Progenitor cell of endocrine pancreas (in vitro differentiated cells): ENCODE measurements at places on chromosomes 12 and 14.
A peak's percentile ranks its signal among the peaks of the same experiment; 100 is the strongest.

DNA sequence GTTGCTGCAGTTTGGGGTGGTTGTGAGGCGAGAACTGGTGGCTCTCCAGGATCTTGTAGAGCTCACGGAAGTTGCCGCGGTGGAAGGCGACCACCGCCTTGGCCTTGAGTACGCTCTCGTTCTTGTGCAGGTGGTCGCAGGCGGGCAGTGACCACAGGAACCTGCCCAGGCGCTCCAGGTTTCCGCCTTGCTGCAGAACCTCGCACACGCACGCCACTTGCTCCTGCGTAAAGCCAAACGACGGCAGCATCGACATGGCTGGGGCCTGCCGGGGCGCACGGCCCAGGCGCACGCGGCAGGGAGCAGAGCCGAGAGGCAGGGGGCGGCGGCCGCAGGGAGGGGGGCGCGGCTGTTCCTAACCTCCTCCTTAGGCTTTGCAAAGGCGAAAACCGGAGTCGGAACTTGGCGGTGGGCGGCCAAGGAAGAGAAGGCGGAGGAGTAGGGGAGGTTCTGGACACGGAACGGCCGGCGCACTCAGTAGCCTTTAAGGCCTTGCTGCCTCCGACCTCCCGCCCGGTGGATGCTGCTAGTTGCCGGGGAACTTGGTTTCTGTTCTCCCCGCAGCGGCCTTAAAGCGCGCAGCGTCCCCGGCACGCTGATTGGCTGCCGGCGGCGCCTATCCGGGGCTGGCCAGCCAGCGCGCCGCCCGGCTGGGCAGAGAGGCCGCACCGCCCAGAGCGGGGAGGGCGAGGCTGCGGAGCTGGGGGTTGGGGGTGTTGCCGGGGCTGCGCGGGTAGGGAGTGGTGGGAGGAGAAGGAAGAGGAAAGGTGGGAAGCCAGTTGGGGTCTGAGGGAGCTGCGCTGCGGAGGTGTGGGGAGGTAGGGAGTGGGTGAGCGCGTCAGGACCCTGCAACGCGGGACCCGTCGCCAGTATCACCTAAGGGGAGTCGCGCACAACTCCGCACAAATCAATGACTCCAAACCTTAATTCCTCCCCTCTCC, at the start of gene SIX1:
Gene SIX1, minus strand, starts transcription at position 544 of the 941 bp plus-strand sequence. Its CDS starts 288 bp downstream, at position 256.
- H3K36me3 ChIP-seq: no peaks in the 10 kb centered on the region
- peaks cover 20% of the 10 kb centered on the region for H3K4me1 ChIP-seq
- peak within 1 kb of the TSS; percentile 43 for H3K27ac ChIP-seq
- peak; percentile 53 for DNase-seq

DNA sequence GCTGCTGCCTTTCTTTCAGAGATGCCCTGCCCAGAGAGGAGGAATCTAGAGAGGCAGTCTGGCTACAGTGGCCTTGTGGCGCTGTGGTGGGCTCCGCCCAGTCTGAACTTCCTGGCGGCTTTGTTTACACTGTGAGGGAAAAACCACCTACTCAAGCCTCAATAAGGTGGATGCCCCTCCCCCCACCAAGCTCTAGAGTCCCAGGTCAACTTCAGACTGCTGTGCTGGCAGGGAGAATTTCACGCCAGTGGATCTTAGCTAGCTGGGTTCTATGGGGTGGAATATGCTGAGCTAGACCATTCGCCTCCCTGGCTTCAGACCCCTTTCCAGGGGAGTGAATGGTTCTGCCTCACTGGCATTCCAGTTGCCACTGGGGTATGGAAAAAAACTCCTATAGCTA, 25.6 kb downstream of the SPATA7 start:
- H3K4me3 ChIP-seq: no peak overlapping the region
- no peak overlapping the region for H3K27ac ChIP-seq
- DNase-seq: no peak
- no peaks in the 10 kb centered on the region for H3K27me3 ChIP-seq
- peaks cover 88% of the 10 kb centered on the region for H3K36me3 ChIP-seq

DNA sequence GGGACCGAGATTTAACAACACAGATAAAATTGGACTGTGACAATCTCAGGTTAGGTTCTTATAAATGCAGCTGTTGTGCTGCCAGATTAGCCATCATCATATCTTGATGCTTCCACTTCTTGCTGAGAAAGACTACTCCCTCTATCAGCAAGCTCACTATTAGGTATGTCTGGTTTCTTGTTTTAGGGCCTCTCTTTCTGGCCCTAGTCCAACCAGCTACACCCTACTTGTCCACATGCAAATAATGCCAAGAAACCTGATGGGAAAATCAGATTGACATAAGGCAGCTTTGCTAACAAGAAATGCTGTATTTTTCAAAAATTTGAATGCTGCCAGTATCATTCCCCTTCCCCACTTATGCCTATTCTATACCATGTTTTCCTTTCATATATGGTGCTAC, 296.0 kb downstream of the RMST start:
- no peak overlapping the region for H3K4me3 ChIP-seq
- DNase-seq: no peak
- peaks cover 20% of the 10 kb centered on the region for H3K4me1 ChIP-seq
- peaks cover 7% of the 10 kb centered on the region for H3K27me3 ChIP-seq
- peaks cover 2% of the 10 kb centered on the region for H3K36me3 ChIP-seq

GRCh38 chr14:99685151-99685591, 1.1 kb downstream of the CYP46A1 start:
- peaks cover 42% of the 10 kb centered on the region for H3K27me3 ChIP-seq
- peak overlapping the region; percentile 67 for H3K4me3 ChIP-seq
- H3K27ac ChIP-seq: no peak overlapping the region
- peaks cover 1% of the 10 kb centered on the region for H3K4me1 ChIP-seq
- DNase-seq: no peak
- H3K36me3 ChIP-seq: no peaks in the 10 kb centered on the region

DNA sequence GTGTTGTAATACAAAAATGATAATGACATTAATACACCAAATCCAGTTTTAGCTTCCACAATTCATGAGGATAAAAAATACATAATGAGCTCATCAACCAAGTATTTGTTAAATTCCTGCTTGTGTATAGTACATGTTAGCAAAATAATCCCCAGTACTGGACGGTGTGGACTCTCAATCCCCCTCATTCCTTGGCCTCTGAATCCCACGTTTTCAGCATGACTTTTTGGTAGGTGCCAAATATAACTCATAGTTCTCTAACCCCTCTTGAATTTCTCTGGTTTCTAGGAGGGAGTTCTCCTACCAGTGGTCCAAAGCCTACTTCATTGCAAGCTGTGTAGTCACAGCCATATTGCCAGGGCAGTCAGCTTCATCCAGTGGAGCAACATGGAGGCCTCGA, 41.4 kb upstream of the EPS8 start:
- H3K36me3 ChIP-seq: no peaks in the 10 kb centered on the region
- no peaks in the 10 kb centered on the region for H3K4me1 ChIP-seq
- H3K4me3 ChIP-seq: no peak overlapping the region
- H3K27ac ChIP-seq: no peak overlapping the region
- no peak for DNase-seq

- peaks cover 4% of the 10 kb centered on the region for H3K4me1 ChIP-seq
- H3K27me3 ChIP-seq: no peaks in the 10 kb centered on the region
- H3K27ac ChIP-seq: no peak overlapping the region
Measured at GRCh38 chr12:56474389-56474788, 6.0 kb downstream of the SPRYD4 start.

DNA sequence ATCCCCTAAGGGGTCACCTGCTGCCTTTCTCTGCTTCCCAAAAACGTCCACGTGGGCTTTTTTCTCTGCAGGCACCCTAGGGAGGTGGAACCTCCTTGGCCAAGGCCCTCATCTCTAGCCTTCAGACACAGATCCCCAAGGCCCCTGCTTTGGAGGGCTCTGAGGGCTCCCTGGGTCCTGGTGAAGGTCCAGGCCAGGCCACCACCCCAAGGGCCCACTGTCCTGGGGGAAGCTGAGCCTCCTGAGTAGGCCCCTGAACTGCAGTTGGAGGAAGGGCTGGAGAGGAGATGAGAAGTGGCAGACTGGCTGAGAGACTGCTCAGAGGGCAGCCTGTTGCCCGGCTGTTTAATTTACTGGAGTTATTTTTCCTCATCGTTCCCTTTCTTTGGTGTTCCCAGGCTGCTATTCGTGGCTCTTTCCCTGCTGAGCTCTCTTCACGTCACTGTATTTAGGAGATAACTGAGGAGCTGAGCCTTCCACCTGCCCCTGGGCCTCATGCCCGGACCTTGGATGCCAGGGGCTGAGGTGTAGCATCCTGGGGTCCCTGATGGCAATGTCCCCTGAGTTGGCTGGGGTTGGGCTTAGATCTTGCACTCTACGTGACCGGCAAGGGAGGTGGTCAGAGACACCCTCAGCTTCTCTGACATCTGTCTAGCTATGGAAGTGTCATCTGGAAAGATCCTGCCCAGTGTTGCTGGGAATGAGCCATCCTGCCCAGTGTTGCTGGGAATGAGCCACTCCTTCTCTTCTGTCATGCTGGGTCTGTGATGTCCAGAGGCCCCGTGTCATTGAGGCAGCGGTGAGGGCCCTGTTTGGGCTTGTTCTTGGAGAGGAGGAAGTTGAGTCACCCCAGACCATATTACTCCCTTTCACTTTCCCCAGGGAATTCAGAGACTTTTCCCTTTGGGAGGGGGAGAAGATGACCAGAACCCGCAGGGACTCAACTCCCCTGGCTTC, 139.8 kb downstream of the TSPAN9 start:
- DNase-seq: no peak
- no peak overlapping the region for H3K27ac ChIP-seq
- H3K36me3 ChIP-seq: no peaks in the 10 kb centered on the region
- H3K4me1 ChIP-seq: peaks cover 7% of the 10 kb centered on the region

GRCh38 chr14:73211251-73212040, 25.9 kb upstream of the PAPLN start:
- no peak overlapping the region for H3K27ac ChIP-seq
- no peak for DNase-seq
- no peaks in the 10 kb centered on the region for H3K27me3 ChIP-seq
- H3K36me3 ChIP-seq: peaks cover 18% of the 10 kb centered on the region
- H3K4me3 ChIP-seq: no peak overlapping the region
- H3K4me1 ChIP-seq: no peaks in the 10 kb centered on the region

DNA sequence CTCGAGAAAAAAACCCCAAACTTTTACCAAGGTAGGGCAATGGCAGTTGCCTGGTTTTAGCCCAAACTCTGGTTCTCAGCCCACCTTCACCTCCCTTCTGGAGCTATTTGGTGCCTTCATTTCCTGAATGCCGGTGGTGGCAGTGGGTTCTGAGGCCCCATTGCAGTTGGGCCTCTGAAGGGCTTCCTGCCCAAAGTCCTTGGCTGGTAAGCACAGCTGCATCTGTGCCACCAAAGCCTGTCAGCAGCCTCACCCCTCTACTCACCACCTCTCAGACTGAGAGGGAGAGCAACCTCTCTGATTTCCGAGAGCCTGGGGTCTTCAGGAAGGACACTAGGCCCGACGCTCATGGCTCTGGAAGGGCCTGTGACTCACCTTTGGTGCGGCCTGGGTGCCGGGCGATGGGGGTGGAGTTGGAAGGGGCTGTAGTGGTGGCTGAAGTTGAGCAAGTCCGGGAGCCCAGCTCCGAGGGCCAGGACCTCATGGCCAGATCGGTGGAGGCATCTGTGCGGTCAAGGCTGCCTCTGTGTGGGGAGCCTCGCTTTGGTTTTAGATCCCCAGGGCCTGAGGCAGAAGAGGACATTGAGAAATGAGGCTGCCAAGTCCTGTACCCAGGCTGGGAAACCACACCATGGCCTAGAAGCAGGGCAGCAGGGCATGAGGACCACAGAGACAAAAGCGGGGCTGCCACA, 38.6 kb upstream of the GPR68 start:
- H3K4me3 ChIP-seq: no peak overlapping the region
- H3K36me3 ChIP-seq: peaks cover 30% of the 10 kb centered on the region
- no peaks in the 10 kb centered on the region for H3K27me3 ChIP-seq

DNA sequence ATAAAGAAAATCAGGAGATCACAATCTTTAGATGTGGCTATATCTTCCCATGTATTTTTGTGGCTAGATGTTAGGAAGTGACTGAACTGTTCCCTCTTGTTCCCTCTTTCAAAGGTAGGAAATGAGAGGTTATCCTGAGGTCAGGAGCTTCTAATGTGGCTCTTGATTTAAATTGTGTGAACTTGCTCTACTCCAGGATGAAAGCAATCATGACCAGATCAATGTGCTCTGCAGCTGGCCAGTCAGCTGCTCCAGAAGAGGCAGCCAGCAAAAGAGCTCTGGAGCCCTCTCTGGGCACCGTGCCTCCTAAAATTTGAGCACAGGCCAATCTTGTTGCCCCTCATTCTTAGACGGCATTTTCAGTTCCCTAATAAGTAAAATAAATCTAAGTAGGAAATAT, 32.0 kb downstream of the CDK17 start:
- H3K27ac ChIP-seq: no peak overlapping the region
- no peak for DNase-seq
- peaks cover 2% of the 10 kb centered on the region for H3K36me3 ChIP-seq
- H3K27me3 ChIP-seq: no peaks in the 10 kb centered on the region

DNA sequence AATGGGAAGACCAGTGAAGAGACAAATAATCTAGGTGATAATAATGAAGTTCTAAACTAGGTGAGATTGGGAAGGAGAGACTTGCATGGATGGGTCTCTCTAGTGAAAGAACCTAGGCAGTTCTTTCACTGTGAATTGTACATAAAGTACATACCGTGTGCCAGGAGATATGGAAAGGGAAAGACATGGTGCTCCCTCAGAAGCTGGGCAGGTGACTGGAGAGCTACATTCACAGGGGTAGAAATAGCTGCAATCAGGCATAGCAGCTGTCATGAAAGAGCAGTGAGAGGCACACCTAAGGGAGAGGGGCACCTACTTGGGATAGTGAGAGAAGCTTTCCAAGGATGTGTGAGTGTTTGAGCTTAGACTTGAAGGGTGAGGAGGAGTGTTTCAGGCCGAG, 9.3 kb downstream of the STK38L start:
- no peak for DNase-seq
- H3K36me3 ChIP-seq: peaks cover 28% of the 10 kb centered on the region
- no peaks in the 10 kb centered on the region for H3K27me3 ChIP-seq
- peaks cover 23% of the 10 kb centered on the region for H3K4me1 ChIP-seq
- H3K27ac ChIP-seq: peak overlapping the region; percentile 82

- H3K4me3 ChIP-seq: no peak overlapping the region
- DNase-seq: no peak
- H3K36me3 ChIP-seq: peaks cover 48% of the 10 kb centered on the region
- no peak overlapping the region for H3K27ac ChIP-seq
- H3K4me1 ChIP-seq: no peaks in the 10 kb centered on the region
- H3K27me3 ChIP-seq: no peaks in the 10 kb centered on the region
Measured at GRCh38 chr14:64040044-64040443, 187.2 kb downstream of the SYNE2 start.

DNA sequence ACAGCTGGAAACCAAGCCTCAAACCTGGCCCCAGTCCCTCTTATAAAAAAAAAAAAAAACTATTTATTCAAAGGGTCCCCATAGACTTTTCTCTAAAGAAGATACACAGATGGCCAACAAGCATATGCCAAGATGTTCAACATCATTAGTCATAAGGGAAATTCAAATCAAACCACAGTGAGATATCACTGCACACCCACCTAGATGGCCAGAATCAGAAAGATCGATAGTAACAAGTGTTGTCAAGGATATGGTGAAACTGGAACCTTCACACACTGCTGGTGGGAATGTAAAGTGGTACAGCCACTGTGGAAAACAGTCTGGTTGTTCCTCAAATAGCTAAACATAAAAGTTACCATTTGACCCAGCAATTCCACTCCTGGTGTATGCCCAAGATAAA, 5.9 kb upstream of the NFYB start:
- no peak for DNase-seq
- H3K27ac ChIP-seq: no peak overlapping the region
- no peaks in the 10 kb centered on the region for H3K4me1 ChIP-seq
- peaks cover 28% of the 10 kb centered on the region for H3K27me3 ChIP-seq
- no peak overlapping the region for H3K4me3 ChIP-seq

- no peak overlapping the region for H3K27ac ChIP-seq
- DNase-seq: no peak
- no peaks in the 10 kb centered on the region for H3K36me3 ChIP-seq
- no peaks in the 10 kb centered on the region for H3K27me3 ChIP-seq
- H3K4me3 ChIP-seq: no peak overlapping the region
- H3K4me1 ChIP-seq: peaks cover 15% of the 10 kb centered on the region
Measured at GRCh38 chr12:9741726-9742125, 8.8 kb upstream of the CLECL1 start.
